ENCODE measurements at places on chromosomes 6 and 20. TPM values are rescaled to one million over a fixed set of nuclear protein-coding genes. Genes with fewer than 3 reads are reported as not detected.

- no peak for DNase-seq
Measured at GRCh38 chr20:56587307-56588041, 41.6 kb upstream of the TFAP2C start.

DNA sequence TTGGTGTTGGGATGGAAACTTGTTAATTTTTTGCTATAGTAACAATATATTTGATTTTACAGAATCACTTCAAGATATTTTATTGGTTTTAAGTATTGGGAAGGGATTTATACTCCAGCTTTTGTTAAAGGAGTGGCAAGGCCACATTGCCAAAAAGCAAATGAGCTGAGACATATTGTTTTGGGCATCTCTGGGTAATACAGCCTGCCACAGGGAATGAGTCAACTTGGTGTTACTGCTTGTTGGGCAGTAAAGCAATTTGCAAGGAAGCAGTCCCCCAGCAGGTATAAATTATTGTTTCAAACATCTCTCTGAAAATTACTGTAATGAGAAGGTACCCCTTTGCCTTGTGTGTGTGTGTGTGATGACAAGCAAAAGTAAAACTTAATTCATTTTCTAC, 868.3 kb upstream of the FLRT3 start:
- no peak for DNase-seq

GRCh38 chr20:29296256-29297230, 1960.9 kb upstream of the DEFB115 start:
- no peak for DNase-seq

- DNase-seq, result no peak
Measured at GRCh38 chr20:44028868-44029847, 114.5 kb downstream of the TOX2 start.

MCCD1 gene
- total RNA-seq, result not detected

Measured in pancreas (tissue), 10 donors.